Activated naive CD4-positive, alpha-beta T cell treated with anti-CD3 and anti-CD28 coated beads for 36 hours (primary cell): ENCODE measurements at places on chromosomes 3 and 15. TPM values are rescaled to one million over a fixed set of nuclear protein-coding genes. Genes with fewer than 3 reads are reported as not detected.

DNA sequence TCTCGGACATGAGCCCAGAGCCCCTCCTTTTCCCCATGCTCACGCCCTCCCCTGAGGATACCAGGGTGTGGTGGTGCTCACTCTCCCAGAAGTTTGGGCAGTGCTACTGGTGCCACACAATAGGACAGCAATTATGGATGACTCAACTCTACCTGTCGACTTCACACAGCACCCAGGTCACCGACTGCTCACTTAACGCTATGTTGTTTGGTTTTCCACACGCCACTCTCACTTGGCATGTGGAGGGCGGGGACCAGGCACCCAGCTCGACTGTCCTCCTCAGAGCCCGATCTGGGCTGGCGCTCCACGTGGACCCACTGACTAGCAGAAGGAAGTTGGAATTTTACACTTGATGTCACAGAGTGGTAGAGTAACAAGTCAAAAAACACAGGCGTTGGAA is 30.9 kb downstream of the STIMATE start:
- no peak for DNase-seq
- no peak overlapping the region for H3K27ac ChIP-seq
- H3K27me3 ChIP-seq = no peaks in the 10 kb centered on the region
- H3K4me1 ChIP-seq = peaks cover 4% of the 10 kb centered on the region
- H3K36me3 ChIP-seq = peaks cover 3% of the 10 kb centered on the region

GRCh38 chr3:155282385-155283091 is 10.9 kb downstream of the STRIT1 start:
- H3K36me3 ChIP-seq = no peaks in the 10 kb centered on the region
- H3K27ac ChIP-seq = no peak overlapping the region
- H3K4me1 ChIP-seq = no peaks in the 10 kb centered on the region
- no peak for DNase-seq

DNA sequence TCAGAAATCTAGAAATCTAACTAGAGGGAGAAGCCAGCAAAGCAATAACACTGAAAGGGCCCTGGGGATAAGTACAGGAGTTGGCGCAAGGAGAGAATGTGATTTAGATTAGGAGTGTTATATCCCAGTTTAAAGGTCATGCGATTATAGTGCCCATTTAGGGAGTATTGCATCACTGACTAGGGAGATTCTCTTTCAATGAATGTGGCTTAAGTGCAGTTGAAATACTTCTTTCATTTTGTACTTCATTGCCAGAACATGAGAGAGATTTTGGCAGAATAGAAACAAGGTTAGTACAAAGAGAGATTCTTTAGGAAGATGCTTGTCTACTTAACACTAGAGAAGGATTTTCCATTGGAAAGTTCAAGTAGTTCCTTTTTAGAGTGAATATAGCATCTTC is 13.9 kb downstream of the ROBO2 start:
- no peak overlapping the region for H3K27ac ChIP-seq
- no peaks in the 10 kb centered on the region for H3K36me3 ChIP-seq
- no peak overlapping the region for H3K4me3 ChIP-seq
- DNase-seq = no peak

HTR3C gene
- not detected for total RNA-seq

CCDC39 gene
- not detected for total RNA-seq

GRCh38 chr3:121430664-121431215 is 115.0 kb downstream of the POLQ start:
- H3K4me3 ChIP-seq = no peak overlapping the region
- H3K27ac ChIP-seq = no peak overlapping the region
- peaks cover 48% of the 10 kb centered on the region for H3K36me3 ChIP-seq
- no peaks in the 10 kb centered on the region for H3K27me3 ChIP-seq
- peaks cover 18% of the 10 kb centered on the region for H3K4me1 ChIP-seq
- no peak for DNase-seq

DNA sequence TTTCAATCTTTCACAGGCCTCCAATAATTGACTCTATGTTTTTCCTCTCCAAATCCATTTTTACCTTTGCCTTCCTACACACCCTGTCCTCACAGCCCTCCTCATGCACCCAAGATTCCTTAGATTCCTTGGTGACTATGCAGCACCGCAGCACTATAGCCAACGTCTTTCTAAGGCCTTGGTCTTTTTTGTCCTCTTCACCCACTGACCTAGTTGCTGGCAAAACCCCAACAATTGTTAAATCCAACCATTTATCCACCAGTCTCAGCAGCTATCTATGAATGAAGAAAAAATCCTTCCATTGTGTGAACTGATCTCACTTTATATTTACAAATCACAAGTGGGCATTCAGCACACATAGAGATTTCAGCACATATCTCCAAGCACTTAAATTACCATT is 203.9 kb downstream of the VGLL3 start:
- no peaks in the 10 kb centered on the region for H3K36me3 ChIP-seq
- H3K4me3 ChIP-seq = no peak overlapping the region
- DNase-seq = no peak
- H3K27ac ChIP-seq = no peak overlapping the region
- H3K4me1 ChIP-seq = no peaks in the 10 kb centered on the region
- H3K27me3 ChIP-seq = no peaks in the 10 kb centered on the region

GRCh38 chr3:55434789-55435188 is 52.3 kb downstream of the WNT5A start:
- H3K27me3 ChIP-seq = peaks cover 2% of the 10 kb centered on the region
- no peak overlapping the region for H3K27ac ChIP-seq
- H3K4me3 ChIP-seq = no peak overlapping the region
- peak; percentile 21 for DNase-seq

DNA sequence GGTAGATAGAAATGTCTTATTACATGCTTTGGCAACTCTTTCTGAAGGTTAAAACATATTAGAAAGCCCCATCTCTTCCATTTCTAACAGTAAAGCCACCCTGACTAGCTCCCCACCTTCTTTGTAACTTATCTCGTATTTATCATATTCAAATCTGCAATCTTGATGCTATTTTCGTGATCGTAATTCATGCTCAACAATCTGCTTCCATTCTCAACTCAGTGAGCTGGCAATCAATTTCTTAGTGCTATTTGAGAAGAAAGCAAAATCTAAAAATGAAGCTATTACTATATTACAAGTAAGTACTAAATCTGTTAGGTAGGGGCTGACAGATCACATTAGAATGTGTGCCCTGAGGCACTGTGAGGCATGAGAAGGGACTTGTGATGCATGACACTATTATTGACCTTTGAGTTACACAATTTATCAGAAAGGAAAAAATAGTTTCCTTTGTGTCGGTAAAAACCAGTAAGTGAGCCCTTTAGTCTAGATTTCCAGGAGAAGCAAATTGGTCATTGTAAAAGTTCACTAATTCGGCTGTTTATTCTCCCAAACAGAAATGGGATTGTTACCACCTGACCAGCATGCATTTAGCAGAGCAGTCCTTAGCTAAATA is 379.7 kb upstream of the CNTN6 start:
- no peaks in the 10 kb centered on the region for H3K36me3 ChIP-seq
- no peak overlapping the region for H3K4me3 ChIP-seq
- DNase-seq = no peak
- no peaks in the 10 kb centered on the region for H3K4me1 ChIP-seq
- no peak overlapping the region for H3K27ac ChIP-seq

- H3K4me3 ChIP-seq = peak overlapping the region; percentile 56
- peaks cover 94% of the 10 kb centered on the region for H3K4me1 ChIP-seq
- H3K27me3 ChIP-seq = no peaks in the 10 kb centered on the region
- peaks cover 37% of the 10 kb centered on the region for H3K36me3 ChIP-seq
Measured at GRCh38 chr3:111610612-111611054, 15.5 kb upstream of the ZBED2 start.

AADAC gene
- total RNA-seq = not detected

RASGRP1 gene
- total RNA-seq = 44.9 TPM

- peaks cover under 1% of the 10 kb centered on the region for H3K27me3 ChIP-seq
- DNase-seq = no peak
- H3K4me3 ChIP-seq = no peak overlapping the region
- H3K36me3 ChIP-seq = no peaks in the 10 kb centered on the region
Measured at GRCh38 chr15:49747340-49747739, 126.5 kb downstream of the DTWD1 start.

- H3K4me3 ChIP-seq = no peak overlapping the region
- peaks cover 36% of the 10 kb centered on the region for H3K36me3 ChIP-seq
- no peaks in the 10 kb centered on the region for H3K27me3 ChIP-seq
- no peak for DNase-seq
Measured at GRCh38 chr3:8954938-8955763, 8.1 kb downstream of the RAD18 start.

RTP4 gene
- 0.43 TPM for total RNA-seq

GRCh38 chr3:120496278-120497002 is 45.6 kb upstream of the FSTL1 start:
- no peak overlapping the region for H3K27ac ChIP-seq
- H3K36me3 ChIP-seq = no peaks in the 10 kb centered on the region
- no peaks in the 10 kb centered on the region for H3K4me1 ChIP-seq
- no peak for DNase-seq

FAIM gene
- 2.2 TPM for total RNA-seq

DNA sequence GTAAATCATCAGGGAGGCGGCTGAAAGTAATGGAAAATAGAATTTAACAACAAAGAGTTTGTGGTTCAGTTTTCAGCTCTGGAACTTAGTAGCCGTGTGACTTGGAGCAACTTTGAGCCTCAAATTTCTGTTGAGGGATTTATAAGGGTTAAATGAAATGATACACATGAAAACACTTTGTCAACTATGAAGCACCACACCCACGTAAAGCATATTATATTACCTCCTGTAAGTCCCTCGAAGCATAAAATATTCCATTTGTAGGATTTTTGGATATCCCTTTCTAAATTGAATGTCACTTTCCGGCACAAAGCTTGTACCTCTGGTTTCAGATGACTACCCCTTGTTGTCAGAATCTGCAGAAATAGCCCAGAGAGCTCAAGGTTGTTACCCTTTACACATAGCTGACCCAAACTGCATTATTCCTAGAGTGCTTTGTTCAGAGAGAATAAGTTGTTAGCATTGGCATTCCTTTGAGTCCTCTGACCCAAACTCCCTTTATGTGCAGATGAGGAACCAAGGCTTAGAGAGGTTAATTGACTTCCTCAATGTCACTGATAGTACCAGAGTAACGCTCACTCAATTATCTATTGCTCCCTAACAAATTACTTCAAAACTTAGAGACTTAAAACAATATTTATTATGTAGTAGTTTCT is 187.9 kb upstream of the UMPS start:
- DNase-seq = no peak
- no peaks in the 10 kb centered on the region for H3K36me3 ChIP-seq
- peaks cover 5% of the 10 kb centered on the region for H3K27me3 ChIP-seq
- H3K27ac ChIP-seq = no peak overlapping the region
- H3K4me1 ChIP-seq = no peaks in the 10 kb centered on the region
- no peak overlapping the region for H3K4me3 ChIP-seq

DNA sequence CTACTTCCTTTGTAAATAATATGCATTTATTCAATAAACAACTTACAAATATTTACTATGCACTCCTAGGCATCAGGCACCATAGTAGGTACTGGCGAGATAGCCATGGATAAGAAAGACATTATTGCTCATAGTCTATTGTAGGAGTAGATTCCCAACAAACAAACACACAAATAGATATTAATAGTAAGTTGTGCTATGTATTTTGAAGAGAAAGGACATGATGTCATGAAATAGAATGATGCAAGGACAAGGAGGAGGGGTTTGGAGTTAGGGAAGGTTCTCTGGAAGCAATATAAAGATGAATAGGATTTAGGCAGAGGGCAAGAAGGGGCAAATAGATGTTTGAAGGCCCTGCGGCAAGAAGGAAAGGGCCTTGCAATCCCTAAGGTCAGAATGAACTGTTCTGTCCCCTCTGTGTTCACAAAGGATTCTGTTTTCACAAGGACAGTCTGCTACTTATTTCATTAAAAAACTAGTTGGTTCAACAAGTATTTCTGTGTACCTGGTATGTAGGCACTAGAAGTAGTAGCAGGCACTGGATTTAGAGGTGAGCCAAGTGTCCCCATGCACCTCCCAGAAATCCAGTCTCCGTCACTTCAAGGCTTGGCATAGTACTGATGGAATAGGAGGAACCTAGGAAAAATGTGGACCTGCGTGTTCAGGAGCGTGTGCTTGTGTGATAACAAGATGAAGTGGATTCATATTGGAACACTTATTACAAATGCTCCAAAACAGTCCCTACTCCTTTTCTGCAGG is 231.8 kb upstream of the TPRG1 start:
- no peaks in the 10 kb centered on the region for H3K4me1 ChIP-seq
- H3K4me3 ChIP-seq = no peak overlapping the region
- DNase-seq = no peak
- H3K27ac ChIP-seq = no peak overlapping the region
- H3K27me3 ChIP-seq = peaks cover 8% of the 10 kb centered on the region

- no peak overlapping the region for H3K4me3 ChIP-seq
- H3K27me3 ChIP-seq = no peaks in the 10 kb centered on the region
- no peak for DNase-seq
- H3K36me3 ChIP-seq = no peaks in the 10 kb centered on the region
- no peak overlapping the region for H3K27ac ChIP-seq
Measured at GRCh38 chr3:112199622-112200316, 66.7 kb upstream of the GCSAM start.

DNA sequence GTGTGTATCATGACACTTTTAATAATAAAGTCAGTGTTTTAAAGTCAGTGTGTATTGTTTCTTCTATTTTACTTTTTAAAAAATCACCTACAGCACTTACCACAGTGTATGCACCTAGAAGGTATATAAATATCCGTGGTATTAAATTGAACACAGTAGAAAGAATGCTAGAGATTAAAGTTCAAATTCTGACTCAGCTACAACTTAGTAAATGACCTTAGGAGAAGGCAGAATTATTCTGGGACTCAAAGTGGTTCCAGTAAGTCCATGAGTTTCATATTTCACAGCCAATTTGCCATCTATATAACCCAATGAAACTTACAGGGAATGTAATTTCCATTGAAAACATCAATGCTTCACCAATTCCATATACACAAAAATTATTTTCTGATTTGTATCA is 52.7 kb upstream of the MAP4 start:
- H3K36me3 ChIP-seq = peaks cover 5% of the 10 kb centered on the region
- H3K27me3 ChIP-seq = no peaks in the 10 kb centered on the region
- H3K4me3 ChIP-seq = no peak overlapping the region
- no peak overlapping the region for H3K27ac ChIP-seq

GRCh38 chr15:82653483-82654168 is 6.5 kb upstream of the CPEB1 start:
- H3K36me3 ChIP-seq = no peaks in the 10 kb centered on the region
- H3K27ac ChIP-seq = no peak overlapping the region
- H3K27me3 ChIP-seq = peaks cover 11% of the 10 kb centered on the region
- no peaks in the 10 kb centered on the region for H3K4me1 ChIP-seq
- H3K4me3 ChIP-seq = no peak overlapping the region

GRCh38 chr15:46671336-46671735 is 1036.5 kb downstream of the SQOR start:
- no peaks in the 10 kb centered on the region for H3K27me3 ChIP-seq
- no peak overlapping the region for H3K4me3 ChIP-seq
- H3K27ac ChIP-seq = no peak overlapping the region
- no peak for DNase-seq
- H3K4me1 ChIP-seq = no peaks in the 10 kb centered on the region

GRCh38 chr3:65246561-65246960 is 558.8 kb upstream of the ADAMTS9 start:
- no peak overlapping the region for H3K4me3 ChIP-seq
- H3K27me3 ChIP-seq = no peaks in the 10 kb centered on the region
- no peak for DNase-seq
